Lung microvascular endothelial cell (primary cell): ENCODE measurements at places on chromosomes 6 and 20. TPM values are rescaled to one million over a fixed set of nuclear protein-coding genes. Genes with fewer than 3 reads are reported as not detected.

EBF4 gene
- total RNA-seq = 0.87 and 3.8 TPM in 2 replicates

GRCh38 chr20:10789386-10789785 lies 115.6 kb upstream of the JAG1 start:
- no peak for DNase-seq

DNA sequence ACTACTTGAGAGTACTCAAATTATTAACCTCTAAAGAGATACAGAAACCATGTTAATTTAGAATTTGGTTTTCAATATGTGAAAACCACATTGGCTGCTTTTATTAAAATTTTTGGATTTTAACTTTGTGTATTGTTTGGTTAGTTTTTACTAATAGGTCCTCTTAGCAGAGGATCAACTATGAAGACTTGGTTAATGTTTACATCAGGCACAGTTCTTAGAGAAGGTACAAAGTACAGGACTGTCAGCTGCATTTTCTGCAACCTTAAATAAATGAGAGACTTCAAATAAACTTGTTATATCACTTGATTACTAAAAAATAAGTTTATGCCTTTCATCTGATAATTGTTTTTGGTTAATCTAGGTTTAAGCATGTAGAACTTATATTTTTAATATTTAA lies 89.1 kb downstream of the PHF3 start:
- DNase-seq = no peak

DNA sequence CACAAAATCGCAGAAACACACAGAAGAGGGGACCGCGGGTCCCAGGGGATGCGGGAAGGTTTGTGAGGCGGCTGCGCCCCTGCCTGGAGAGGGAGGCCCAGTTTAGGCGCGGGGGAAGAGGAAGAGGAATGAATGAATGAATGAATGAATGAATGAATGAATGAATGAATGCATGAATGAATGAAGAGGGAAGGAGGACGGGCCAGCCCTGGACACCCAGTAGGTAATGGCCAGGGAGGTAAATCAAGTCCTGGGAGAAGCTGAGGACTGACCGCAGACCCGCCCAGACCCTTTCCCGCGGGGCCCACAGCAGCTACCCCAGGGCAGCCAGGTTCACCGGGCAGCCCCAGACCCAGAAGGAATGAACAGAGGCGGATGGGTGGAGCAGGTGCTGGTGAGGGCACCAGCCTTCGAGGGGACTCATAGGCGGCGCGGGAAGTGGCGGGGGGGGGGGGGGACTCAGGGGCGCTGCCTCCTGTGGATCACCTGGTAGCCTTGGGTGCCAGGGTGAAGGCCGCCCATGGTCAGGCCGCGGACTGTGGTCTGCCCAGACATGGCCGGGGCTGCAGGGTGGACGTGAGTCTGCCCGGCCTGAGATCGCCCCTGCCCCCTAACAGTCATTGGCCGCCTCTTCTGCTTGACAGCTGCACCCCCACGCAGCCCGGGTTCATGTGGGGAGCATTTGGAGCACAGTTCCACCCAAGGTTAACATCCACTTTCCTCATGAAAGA lies 192.0 kb upstream of the PDE10A start:
- DNase-seq = no peak

DNA sequence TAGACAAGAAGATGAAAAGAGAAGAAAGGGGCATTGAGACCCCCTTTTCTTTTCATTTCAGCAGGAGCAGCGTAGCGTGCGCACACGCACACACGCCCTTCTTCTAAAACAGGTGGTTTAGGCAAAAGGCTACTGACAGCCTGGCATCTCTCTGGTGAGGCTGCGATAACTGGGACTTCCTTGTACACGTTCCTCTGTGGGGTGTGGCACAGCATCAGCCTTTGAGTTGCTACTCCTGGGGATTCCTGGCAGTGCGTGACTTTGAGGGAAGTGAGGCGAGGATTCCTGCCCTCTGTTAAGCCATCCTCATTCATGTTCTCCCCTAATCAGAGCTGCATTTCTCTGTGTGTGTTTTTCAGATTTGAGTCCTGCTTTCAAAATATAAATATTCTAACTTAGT lies 94.7 kb downstream of the TMEM170B start:
- DNase-seq = no peak

DNA sequence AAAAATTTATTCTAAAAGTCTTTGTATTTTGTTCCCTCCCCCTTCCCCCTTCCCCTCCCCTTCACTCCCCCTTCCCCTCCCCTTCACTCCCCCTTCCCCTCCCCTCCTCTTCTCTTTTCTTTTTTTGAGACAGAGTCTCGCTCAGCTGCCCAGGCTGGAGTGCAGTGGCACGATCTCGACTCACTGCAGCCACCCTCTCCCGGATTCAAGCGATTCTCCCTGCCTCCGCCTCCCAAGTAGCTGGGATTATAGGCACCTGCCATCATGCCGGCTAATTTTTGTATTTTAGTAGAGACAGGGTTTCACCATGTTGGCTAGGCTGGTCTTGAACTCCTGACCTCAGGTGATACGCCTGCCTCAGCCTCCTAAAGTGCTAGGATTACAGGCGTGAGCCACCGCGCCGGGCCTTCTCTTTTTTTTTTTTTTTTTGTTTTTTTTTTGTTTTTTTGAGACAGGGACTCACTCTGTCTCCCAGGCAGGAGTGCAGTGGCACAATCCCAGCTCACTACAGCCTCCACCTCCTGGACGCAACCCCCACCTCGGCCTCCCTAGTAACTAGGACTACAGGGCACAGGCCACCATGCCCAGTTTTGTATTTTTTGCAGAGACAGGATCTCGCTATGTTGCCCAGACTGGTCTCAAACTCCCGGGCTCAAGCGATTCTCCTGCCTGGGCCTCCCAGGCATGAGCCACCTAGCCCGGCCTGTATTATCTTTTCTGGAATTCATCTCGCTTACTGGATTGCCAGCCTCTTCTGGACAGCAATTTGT lies 1.1 kb upstream of the AFG1L start:
- DNase-seq = no peak

DNA sequence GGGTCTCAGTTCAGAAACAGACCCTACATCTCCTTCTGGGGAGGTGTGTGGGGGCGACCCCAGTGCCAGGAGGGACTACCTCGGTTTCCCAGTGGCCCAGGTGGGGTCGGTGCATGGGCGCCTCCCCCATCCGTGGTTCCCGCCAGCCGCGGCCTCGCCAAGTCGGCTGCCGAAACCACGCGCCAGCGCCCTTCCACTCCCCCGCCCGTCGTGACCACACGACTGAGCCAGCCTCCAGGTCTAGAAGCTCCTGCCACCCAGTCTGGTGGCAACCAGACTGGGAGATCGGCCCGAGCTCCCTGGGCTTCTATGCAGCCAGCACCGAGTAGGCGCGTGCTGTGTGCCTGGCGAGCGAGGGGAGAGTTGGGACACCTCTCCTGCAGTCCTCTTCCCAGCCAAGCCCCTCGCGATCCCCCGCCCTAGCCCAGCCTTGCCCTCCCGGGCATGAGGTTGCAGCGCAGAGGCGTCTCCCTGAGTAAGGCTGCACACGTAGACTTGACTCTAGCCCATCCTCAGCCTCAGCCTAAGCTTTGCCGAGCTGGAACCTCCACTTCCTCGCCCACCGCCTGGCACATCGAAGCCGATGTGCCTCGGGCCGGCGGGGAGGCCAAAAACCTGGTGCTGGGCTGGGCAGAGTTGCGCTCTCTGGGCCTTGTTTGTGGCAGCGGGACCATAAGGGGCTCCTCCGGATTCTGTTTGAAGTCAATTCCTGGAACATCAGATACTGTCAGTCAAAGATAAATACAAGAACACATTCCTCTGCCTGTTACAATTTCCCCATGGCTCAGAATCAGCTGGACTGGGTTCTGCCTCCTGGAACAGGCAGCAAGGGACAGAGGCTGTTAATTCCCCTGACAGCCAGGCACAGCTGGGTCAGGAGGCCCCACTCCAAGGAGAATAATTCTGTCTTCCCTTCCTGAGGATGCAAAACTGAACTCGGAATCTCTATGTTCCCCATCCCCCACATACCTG lies 1.5 kb upstream of the CPNE5 start:
- no peak for DNase-seq

- peak; percentile 59 for DNase-seq
Measured at GRCh38 chr20:23683281-23683680, 5.6 kb downstream of the CST4 start.

BTNL2 gene
- total RNA-seq = not detected in 2 replicates

HDGFL1 gene
- total RNA-seq = not detected in 2 replicates

GRCh38 chr6:161153725-161154124 lies 120.1 kb downstream of the AGPAT4 start:
- no peak for DNase-seq

RSPO4 gene
- not detected in 2 replicates for total RNA-seq

BEND3 gene
- 1.3 and 2.6 TPM in 2 replicates for total RNA-seq

DNA sequence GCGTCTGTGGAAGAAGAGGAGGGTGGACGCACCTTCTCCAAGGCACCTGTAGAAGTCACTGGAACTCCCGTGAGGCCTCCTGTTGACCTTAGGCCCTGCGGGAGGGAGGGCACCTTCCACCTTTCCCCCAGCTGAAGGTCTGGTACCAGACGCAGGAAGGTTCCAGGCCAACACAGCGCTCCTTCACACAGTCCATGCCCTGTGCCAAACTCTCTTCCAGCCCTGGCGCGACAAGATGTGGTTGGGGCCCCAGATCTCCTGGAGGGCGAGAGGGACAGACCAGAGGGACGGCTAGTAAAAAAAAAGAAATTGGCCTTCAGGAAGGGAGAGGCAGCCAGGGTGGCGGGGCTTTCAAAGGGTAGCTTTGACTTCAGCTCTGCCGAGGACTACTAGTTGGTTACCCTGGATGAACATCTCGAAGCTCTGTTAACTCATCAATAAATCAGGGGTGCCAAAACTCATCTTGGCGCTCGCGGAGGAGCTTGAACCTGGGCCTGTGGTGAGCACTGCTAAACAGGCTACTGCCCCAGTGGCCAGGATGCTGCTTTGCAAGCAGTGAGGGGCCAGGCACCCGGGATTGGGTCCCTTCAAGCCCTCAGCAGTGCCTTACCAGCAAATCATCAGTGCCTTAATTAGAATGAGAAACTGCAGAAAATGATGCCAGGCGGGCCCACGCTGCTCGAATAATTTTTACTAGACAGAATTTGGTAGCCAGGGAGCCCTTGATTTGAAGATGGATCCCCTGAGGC lies 14.9 kb downstream of the AARS2 start:
- DNase-seq = no peak

LST1 gene
- total RNA-seq = not detected in 2 replicates

- no peak for DNase-seq
Measured at GRCh38 chr6:34324738-34325444, 67.6 kb downstream of the NUDT3 start.

- no peak for DNase-seq
Measured at GRCh38 chr20:60934724-60935123, 317.3 kb upstream of the CDH4 start.
